ENCODE measurements at places on chromosomes 13 and 19.
A peak's percentile ranks its signal among the peaks of the same experiment; 100 is the strongest.

DNA sequence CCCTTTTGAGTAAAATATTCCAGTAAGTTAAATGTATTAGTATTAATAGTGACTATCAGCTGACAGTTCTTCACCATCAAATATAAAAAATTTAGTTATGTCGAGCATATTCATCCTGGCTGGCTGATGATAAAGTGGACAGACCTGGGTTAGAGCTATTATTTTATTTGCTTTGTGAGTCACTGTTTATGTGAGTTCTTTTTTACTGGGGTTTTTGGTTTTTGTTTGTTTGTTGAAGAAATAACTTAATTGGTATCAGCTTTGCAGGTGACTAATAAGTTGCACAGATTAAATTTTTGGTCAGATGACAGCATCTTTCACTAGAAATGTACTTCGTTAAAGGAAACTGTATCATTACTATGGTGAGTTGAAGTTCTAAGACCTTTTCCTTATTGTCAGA, 224.7 kb downstream of the GGACT start:
- DNase-seq = no peak

- no peak for DNase-seq
Observed at GRCh38 chr13:37109051-37109678, 3.7 kb upstream of the CSNK1A1L start.

DNA sequence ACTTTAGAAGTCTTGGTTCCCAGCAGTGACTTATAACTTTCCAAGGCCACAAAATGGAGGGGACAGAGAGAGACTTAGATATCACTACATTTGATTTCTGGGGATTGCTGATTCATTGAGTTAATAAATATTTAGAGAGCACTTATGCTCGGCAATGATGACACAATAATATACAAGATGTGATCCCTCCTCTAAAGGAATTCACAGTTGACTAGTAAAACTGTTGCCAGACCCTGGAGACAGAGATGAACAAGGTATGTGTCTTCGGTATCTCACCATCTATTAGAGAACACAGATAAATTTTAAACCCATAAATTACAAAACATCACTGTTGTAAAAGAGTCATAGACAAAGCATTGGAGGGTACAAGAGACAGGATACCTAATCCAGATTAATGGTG, 437.5 kb downstream of the FOXO1 start:
- DNase-seq = no peak

DNA sequence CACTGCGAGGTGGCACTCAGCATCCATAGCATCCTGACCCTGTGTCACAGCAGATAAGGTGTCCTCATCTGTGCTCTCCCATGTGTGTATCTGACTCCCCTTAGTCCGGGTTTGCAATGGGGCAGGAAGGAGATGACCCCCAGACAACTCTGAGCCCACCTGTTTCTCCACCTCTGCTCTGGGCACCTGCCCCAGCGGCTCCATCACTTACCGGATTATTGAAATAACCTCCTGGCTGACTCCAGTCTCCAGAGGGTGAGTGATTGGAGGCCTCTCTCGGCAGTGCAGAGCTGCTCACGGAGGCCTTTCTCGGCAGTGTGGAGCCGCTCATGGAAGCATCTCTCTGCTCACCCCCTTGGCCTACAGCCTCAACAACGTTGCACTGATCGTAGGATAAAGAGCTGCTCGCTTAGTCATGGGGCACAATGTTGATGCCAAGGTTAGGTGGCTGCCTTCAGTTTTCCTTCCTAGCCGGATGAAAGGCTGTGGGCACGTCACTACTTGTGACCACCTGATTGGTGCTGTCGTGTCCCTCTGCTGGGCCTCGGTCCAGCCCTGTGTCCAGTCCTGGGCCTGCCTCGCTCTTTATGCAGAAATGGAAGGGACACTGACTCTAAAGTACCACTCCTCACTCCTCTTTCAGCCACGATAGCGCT, 67.6 kb downstream of the TEX29 start:
- DNase-seq = no peak

GRCh38 chr19:17606590-17607185, 51.2 kb downstream of the COLGALT1 start:
- no peak for DNase-seq

DNA sequence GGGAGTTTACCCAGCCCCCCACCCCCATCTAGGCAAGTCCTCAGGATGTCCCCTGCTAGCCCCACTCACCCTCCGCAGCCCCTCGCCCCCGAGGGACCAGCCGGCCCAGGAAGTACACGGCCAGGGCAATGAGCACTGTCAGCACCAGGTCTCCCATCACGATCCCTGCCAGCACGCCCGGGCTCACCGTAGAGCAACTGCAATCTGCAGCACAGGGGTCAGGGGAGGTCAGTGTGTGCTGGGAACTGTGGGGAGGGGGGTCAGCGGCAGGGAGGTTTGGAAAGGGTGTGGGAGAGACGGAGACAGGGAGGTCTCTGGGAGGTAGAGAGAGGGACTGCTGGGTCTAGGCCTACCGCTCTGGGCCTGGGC, 734 bp downstream of the TYROBP start:
- no peak for DNase-seq

DNA sequence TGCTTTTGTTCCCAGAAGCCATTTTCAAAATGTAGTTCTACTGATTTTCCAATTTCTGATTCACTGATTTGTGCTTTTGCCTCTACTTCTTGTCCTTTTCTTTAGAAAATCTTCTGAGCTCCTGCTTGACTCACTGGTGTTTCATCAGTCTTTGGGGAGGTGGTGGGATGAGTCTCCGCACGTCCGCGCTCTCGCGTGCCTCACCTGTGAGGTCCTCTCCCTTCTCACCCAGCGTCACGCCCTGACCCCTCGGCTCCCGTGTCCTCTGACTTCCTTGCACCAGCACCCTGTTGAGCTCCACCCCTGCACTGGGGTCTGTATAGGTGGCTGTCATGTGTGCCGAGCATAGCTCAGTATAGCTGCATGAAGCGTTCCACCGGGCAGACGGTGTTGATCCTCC, 52.7 kb upstream of the MCF2L start:
- no peak for DNase-seq

- DNase-seq = no peak
Observed at GRCh38 chr19:43675269-43675879, 5.4 kb upstream of the PLAUR start.

DNA sequence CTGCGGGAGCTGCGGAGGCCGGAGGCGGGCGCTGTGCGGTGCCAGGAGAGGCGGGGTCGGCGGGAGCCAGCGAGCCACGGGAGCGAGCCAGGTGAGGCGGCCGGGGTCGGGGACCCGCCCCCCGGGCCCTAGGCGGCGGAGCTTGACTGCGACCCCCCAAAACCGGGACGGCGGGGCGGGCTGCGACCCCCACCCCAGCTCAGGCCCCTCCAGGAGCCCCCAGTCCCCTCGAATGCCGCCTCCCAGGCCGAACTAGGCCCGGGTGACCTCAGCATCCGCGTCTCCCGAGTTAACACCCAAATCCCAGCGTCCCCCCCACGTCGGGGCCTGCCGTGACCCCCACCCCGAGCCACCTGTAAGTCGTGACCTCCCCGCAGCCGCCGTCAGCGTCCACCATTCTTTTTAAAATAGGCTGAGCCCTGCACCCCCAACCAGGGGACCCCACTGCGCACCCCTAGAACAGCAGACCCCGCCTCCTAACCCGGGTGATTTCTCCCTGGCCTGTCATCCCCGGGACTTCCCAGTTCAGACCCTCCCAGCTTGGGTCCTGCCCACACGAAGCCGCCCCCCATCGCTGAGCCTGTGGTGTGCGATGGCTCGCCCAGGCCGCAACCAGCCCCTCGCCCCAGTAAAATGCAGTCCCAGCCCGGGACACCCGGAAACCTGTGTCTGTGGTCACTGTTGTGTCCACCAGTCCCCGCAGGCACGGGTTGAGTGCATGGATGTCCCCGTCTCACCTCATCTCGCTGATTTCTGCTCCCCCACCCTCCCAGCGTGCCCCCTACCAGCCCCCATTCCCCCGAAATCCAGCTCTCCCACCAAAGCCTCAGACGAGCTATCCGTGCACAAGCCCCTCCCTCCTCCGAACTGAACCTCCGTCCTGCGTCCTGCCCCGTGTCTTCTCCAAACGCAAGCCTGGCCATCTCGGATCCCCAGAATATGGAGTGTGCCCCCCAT, 551 bp downstream of the FZR1 start:
- DNase-seq = peak; percentile 33

- no peak for DNase-seq
Observed at GRCh38 chr13:40916207-40916998, 102.7 kb downstream of the ELF1 start.

- DNase-seq = no peak
Observed at GRCh38 chr13:32737111-32737571, 150.9 kb downstream of the PDS5B start.

DNA sequence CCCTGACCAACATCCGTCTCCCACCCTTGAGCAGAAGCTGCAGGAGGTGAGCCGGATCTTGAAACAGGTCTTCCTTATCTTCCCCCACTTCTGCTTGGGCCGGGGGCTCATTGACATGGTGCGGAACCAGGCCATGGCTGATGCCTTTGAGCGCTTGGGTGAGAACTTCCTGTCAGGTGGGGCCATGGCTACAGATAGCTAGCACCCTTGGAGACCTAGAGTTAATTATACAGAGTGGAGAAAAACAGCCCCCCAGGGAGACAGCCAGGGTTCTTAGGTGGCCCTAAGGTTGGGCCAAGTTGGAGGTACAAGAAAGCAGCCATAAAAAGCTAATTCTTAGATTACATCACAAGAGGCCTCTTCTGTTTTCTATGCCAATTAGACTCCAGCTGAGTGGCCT, 8.9 kb upstream of the ARHGAP45 start:
- no peak for DNase-seq

- no peak for DNase-seq
Observed at GRCh38 chr13:102945886-102946285, 100.1 kb downstream of the ERCC5 start.

GRCh38 chr19:35419046-35419445, 29.0 kb upstream of the FFAR2 start:
- no peak for DNase-seq

- no peak for DNase-seq
Observed at GRCh38 chr19:39165857-39166256, 30.9 kb upstream of the NCCRP1 start.

- no peak for DNase-seq
Observed at GRCh38 chr19:12703046-12703445, 6.6 kb upstream of the FBXW9 start.

DNA sequence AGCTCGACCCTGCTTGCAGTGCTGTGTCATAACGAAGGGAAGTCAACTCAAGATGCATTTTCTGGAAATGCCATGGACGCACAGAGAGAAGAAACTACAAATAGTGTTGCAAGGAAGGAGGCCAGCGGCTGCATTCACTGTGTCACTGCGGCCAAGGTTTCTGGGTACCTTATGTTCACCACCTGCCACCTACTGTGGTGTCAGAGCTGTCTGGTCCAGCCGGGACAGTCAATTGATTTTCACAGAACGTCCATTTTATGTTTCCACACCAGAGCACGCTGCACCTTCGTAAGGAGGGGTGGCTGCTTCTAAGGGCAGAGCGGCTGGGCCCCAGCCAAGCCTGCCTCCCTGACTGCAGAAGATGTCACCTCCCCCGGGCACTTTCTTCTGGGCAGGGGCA, 17.7 kb downstream of the TSHZ3 start:
- no peak for DNase-seq

DNA sequence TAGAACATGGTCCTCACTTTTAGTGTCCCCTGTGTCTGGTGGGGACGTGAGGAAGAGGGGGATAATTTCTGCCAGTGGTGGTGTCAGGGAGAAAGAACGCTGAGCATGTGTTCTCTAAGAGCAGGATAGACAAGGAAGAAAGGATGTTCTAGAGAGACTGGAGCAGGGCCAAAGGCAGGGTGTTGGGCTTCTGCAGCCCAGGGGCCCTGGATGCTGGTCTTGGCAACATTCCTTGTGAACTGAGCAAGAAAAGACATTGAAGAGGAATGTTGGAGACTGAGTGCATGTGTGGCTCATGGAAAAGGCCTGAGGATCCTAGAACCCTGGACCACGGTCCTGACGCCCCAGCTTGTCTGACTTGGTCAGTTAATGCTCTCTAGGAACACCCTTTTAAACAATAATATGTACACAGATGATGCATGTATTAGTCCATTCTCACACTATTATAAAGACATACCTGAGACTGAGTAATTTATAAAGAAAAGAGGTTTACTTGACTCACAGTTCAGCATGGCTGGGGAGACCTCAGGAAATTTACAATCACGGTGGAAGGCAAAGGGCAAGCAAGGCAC, 33.6 kb upstream of the SLC10A2 start:
- no peak for DNase-seq

DNA sequence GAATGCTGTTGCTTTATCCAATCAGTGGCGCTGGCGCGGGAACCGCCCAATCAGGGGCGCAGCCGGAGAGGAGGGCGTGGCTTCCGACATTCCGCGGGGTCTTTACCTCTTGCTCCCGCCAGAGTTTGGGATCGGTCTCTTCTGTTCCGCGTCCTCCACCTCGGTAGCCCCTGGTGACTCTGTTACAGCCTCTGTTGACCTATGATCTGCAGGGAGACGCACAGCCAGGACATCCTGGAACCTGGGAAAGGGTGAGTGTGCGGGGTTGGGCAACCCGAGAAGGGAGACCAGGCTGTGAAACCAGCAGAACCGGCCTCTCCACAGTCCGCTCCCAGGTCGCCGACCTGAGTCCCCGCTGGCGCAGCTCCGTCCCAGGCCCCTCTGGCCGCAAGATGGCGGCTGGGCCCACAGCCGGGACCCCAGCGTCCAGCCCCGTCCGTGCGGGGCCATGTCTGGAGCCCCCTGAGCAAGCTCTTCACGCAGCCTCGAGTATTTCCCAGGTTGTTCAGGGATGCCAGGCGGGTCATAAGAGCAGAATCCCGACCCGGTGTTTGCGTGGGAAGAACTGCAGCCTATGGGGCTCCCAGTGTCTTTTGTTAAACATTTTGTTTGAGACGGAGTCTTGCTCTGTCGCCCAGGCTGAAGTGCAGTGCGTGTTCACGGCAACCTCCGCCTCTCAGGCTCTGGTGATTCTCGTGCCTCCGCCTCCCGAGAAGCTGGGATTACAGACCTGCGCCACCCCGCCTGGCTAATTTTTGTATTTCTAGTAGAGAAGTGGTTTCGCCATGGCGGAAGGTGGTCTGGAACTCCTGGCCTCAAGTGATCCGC, 4.4 kb upstream of the ZNF681 start:
- DNase-seq = peak; percentile 79

DNA sequence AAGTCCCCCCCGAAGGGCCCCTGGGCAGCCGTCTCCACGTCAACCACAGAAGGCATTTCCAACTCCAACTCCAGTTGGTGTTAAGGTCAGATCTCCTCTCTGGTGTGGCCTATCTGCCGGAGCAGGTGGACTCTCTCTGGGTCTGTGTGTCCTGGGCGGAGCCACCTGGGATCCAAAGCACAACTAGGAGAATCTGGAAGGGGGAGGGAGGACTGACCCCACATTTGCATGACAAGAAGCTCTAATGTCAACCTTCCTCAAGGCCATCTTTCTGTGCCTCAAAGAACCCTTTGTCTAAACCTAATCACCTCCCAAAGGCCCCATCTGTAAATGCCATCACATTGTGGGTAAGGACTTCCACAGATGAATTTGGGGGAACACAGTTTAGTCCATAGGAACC, 381.5 kb downstream of the UQCRFS1 start:
- DNase-seq = no peak

Measured in activated CD4-positive, alpha-beta T cell treated with anti-CD3 and anti-CD28 coated beads for 4 hours (primary cell).